Cardiac muscle cell (in vitro differentiated cells and primary cell): ENCODE measurements at places on chromosomes 6 and 20.

GRCh38 chr6:3019749-3020320 is 20.1 kb downstream of the NQO2 start:
- H3K27ac ChIP-seq: no peak overlapping the region
- H3K4me3 ChIP-seq: no peak overlapping the region
- DNase-seq: no peak
- no peaks in the 10 kb centered on the region for H3K4me1 ChIP-seq

- H3K27me3 ChIP-seq: peaks cover 60% of the 10 kb centered on the region
- no peaks in the 10 kb centered on the region for H3K36me3 ChIP-seq
- H3K4me3 ChIP-seq: peak within 1 kb of the TSS; percentile 61
- no peaks in the 10 kb centered on the region for H3K4me1 ChIP-seq
- no peak within 1 kb of the TSS for H3K27ac ChIP-seq
Measured at GRCh38 chr20:43914311-43915210, at the start of gene TOX2. TOX2 (plus strand) TSS chr20:43914852; CDS start chr20:43914892, 40 bp downstream.

DNA sequence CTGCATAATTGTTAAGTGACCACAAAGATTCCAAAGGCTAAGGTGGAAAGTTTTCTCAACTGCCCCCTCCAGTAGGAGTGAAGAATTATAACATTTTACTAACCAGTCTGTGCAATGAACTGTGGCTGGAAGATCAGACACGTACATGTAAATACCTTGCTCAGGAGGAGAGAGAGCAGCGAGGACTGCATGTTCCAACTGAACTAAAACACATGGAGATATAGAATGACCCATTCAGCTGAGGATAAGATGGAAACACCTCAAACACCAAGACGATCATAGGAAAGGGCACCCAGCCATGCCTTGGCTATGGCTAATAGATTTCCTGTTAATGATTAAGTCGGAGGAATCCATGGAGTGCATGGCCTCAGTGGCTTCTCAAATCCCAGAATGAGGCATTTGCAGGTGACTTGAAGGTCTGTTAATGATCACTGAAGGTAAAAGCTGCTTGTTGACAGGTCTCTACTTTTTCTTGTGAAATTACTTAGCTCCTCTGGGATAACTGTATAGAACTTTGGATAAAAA is 875.6 kb downstream of the TFAP2A start:
- no peaks in the 10 kb centered on the region for H3K4me1 ChIP-seq
- H3K4me3 ChIP-seq: no peak overlapping the region
- H3K36me3 ChIP-seq: no peaks in the 10 kb centered on the region
- H3K27ac ChIP-seq: no peak overlapping the region

GRCh38 chr20:55561259-55561658 is 444.1 kb downstream of the CBLN4 start:
- H3K4me3 ChIP-seq: no peak overlapping the region
- no peak for DNase-seq
- no peak overlapping the region for H3K27ac ChIP-seq
- no peaks in the 10 kb centered on the region for H3K4me1 ChIP-seq
- H3K36me3 ChIP-seq: no peaks in the 10 kb centered on the region

DNA sequence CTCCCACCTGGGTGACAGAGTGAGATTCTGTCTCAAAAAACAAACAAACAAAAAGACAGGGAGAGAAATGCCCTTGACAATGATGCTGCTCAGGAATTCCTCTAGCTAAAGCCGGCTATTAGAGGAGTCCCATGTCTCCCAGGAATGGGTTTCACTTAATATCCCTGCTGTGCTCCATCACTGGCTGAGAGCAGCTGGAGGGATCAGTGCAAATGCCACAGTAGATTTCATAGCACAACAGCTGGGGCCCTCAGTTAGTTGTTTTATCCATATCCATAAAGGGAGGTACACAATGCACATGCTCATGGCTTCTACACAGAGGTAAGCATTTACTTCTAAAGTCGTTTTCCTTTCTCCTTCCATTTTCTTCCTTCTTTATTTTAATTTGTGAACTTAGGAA is 742.0 kb upstream of the POU3F2 start:
- no peaks in the 10 kb centered on the region for H3K27me3 ChIP-seq
- no peak for DNase-seq
- no peaks in the 10 kb centered on the region for H3K4me1 ChIP-seq
- H3K27ac ChIP-seq: no peak overlapping the region
- no peak overlapping the region for H3K4me3 ChIP-seq

DNA sequence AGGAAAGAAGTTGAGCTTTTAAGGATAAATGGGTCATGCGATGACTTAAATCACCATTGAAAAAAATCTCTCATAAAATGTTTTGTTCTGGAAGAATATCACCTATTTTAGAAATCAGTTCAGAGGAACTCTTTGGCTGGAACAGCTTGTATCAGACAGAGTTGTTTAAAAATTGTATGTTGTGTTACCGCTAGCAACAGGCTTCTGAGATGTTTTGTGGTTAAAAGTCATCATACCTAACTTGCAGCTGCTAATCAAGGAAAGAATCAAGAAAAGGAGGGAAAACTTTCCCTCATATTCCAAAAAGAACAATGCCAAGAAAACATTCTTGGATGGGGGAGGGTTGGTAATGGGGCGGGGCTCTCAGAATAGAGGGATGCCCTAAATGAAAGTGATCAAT is 220.7 kb upstream of the CITED2 start:
- H3K27ac ChIP-seq: no peak overlapping the region
- H3K4me1 ChIP-seq: peaks cover 38% of the 10 kb centered on the region
- no peak for DNase-seq
- H3K36me3 ChIP-seq: no peaks in the 10 kb centered on the region

- H3K27me3 ChIP-seq: no peaks in the 10 kb centered on the region
- no peak for DNase-seq
- H3K36me3 ChIP-seq: no peaks in the 10 kb centered on the region
- no peak overlapping the region for H3K4me3 ChIP-seq
- no peak overlapping the region for H3K27ac ChIP-seq
Measured at GRCh38 chr6:66538551-66539135, 831.6 kb upstream of the EYS start.

DNA sequence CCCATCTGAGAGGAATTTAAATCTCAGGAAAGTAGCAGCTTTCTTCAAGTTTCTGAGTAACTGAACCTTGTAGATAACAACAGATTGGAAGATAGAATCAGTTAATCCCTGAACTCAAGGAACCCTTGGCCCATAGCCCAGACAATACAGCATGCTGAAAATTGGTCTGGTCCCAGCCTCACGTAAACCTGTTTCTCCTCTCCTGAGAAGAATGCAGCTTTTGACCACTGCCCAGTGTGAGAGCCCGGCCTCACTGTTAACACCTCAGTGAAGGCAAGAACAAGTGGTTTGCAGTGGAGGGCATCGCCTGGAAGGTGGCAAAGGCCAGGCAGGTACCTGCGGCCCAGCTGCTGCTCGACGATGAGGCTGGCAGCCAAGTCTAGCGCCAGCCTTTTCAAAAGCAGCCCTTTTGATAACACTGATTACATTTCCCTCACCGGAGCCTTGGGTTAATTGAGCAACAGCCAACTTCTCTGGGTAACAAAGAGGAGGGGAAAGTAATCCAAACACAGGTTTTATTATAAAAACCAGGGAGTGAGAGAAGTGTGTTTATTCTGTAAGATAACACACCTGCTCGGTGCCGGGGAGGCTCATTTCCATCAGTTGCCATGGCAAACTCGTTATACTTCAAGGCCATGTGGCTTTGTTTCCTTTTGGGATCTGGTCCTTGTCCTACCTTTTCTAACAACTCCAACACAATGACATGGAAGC is 54.0 kb downstream of the TRAF3IP2 start:
- peaks cover 42% of the 10 kb centered on the region for H3K4me1 ChIP-seq
- no peaks in the 10 kb centered on the region for H3K27me3 ChIP-seq
- DNase-seq: no peak
- H3K4me3 ChIP-seq: no peak overlapping the region
- H3K27ac ChIP-seq: peak overlapping the region; percentile 98
- H3K36me3 ChIP-seq: no peaks in the 10 kb centered on the region

DNA sequence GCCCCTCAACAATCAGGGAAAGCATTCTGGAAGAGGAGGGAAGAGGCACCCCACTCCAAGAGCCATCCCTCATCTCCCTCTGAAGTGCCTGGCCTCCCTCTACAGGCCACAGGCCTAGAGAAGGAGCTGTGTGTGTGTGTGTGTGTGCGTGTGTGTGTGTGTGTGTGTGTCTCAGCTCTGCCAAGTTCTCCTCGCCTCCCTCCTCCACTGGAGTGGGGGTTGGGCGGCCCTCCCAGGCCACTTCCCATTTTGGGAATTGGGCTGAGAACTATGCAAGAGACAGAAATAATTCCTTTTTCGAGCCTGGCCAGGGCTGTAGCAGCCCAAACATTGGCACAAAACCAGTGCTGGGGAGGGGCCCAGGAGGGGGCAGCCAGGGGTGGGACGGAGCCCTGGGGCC is 35.7 kb downstream of the KCNB1 start:
- H3K4me1 ChIP-seq: peaks cover 11% of the 10 kb centered on the region
- H3K36me3 ChIP-seq: no peaks in the 10 kb centered on the region
- no peaks in the 10 kb centered on the region for H3K27me3 ChIP-seq

GRCh38 chr6:55913228-55914195 is 38.1 kb upstream of the BMP5 start:
- peaks cover 6% of the 10 kb centered on the region for H3K4me1 ChIP-seq
- H3K4me3 ChIP-seq: no peak overlapping the region
- H3K27me3 ChIP-seq: no peaks in the 10 kb centered on the region
- no peak overlapping the region for H3K27ac ChIP-seq

DNA sequence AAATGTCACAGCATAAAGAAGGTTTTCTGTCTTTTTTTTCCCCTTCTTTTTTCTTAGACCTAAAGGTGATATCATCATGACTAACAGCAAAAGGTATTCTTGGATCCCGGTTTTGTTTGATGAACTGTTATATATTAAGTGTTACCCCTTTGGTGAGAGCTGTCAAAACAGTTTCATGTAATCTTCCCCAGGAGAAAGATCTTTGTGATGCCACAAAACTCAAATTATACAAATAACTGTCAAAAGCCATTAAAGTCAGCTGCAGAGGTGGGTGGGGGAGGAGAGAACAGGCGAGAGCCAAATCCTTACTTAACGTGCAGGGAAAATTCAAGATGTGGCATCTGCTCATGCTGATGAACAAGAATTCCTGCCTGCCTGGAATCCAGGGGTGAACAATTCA is 258.2 kb downstream of the BMP7 start:
- no peaks in the 10 kb centered on the region for H3K27me3 ChIP-seq
- DNase-seq: no peak
- no peak overlapping the region for H3K27ac ChIP-seq
- no peaks in the 10 kb centered on the region for H3K36me3 ChIP-seq
- H3K4me1 ChIP-seq: no peaks in the 10 kb centered on the region

GRCh38 chr6:151633526-151634335 is 139.9 kb downstream of the CCDC170 start:
- no peak overlapping the region for H3K4me3 ChIP-seq
- no peaks in the 10 kb centered on the region for H3K4me1 ChIP-seq
- no peak overlapping the region for H3K27ac ChIP-seq

- H3K36me3 ChIP-seq: no peaks in the 10 kb centered on the region
- no peaks in the 10 kb centered on the region for H3K27me3 ChIP-seq
- no peak overlapping the region for H3K4me3 ChIP-seq
- no peaks in the 10 kb centered on the region for H3K4me1 ChIP-seq
- H3K27ac ChIP-seq: no peak overlapping the region
Measured at GRCh38 chr20:17790296-17790695, 90.5 kb downstream of the BANF2 start.
